ENCODE measurements at places on chromosomes 11 and 22.

DNA sequence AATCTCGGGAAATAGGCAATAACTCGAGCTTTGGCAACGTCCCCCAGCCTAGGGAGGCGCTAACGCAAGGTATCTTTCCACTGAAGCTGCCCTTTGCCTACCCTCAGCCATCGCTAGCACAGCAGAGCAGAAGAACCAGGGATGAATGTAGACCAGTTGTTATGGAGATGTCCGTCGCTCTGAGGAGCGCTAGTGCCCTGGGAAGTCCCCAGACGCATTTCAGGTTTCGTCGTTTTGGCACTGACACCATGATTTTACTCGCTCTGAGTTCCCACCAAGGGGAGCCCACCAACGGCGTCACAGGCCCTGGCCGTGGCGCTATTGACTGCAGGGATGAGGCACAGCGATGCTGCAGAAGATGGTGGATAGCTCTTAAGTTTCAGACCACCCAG, 22.7 kb upstream of the BDNF start:
- no peak for DNase-seq

DNA sequence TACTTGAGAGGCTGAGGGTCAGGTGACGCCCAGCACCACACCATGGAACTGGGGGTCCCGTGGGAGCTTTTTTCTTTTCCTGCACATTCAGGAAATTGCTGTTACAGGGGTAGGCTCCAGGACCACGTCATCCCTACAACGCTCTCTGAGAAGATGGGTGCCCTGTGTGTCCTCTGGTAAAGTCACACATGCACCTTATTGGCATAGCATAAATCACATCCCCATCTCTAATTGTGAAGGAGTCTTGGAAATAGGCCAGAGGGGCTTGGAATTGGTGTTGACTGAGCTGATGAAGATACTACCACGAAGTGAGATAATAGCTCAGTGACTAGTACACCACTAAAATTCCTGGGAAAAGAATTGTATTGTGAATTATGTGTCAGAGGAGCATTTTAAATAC, 57.6 kb downstream of the TNRC6B start:
- DNase-seq: no peak

- DNase-seq: no peak
These were observed 915 bp upstream of the SREBF2 start for GRCh38 chr22:41831828-41832552.

- DNase-seq: no peak
These were observed 328.1 kb downstream of the OPCML start for GRCh38 chr11:133204158-133204557.

GRCh38 chr11:33723238-33723881, 12.9 kb downstream of the CD59 start:
- no peak for DNase-seq

DNA sequence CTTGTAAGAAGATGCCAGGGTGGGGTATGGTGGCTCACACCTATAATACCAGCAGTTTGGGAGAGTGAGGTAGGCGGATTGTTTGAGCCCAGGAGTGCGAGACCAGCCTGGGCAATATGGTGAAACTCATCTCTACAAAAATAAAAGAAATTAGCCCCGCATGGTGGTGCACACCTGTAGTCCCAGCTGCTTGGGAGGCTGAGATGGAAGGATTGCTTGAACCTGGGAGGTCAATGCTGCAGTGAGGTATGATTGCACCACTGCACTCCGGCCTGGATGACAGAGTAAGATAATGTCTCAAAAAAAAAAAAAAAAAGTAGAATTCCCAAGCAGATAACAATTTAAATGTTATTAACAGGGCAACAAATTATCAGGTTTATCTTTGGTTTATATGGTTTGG, 20.2 kb downstream of the ACER3 start:
- no peak for DNase-seq

- DNase-seq: no peak
These were observed 17.7 kb upstream of the RGL4 start for GRCh38 chr22:23673050-23673620.

DNA sequence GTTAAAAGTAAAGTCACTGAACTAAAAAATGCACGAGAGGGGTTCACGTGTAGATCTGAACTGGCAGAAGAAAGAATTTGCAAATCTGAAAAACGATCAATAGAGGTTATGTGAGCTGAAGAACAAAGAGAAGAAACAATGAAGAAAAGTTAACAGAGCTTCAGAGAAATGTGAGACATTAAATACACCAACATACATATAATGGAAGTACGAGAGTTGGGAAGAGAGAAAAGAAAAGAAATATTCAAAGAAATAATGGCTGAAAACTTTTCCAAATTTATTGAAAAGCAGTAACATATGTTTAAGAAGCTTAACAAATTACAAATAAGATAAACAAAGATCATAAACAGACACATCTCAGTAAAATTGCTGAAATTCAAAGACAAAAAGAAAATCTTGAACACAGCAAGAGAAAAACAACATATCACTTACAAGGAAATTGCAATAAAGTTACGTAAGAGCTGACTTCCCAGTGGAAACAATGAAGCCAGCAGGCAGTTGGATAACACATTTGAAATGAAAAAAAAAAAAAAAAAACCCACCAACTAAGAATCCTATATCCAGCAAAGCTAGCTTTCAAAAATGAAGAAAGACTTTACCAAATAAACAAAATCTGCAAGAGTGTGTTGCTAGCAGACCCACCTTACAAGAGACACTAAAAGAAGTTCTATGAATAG, 56.8 kb downstream of the EMSY start:
- no peak for DNase-seq

DNA sequence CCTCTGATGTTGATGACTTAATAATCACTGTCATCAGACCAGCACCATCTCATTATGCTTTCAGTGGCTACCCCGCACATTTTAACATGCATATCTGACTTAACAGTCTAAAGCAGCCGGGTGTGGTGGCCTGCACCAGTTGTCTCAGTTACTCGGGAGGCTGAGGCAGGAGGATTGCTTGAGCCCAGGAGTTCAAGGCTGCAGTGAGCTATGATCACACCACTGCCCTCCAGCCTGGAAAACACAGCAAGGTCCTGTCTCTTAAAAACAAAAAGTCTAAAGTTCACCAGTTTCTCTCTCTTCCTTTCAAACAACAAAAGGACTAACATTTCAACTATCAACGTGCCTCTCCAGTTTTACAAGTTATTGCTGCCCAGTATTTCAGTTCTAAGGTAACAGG, 55.3 kb upstream of the GAB2 start:
- DNase-seq: no peak

Measured in activated T-cell treated with anti-CD3 and anti-CD28 coated beads for 48 hours (primary cell).